ENCODE measurements at places on chromosomes 12 and 14.

- DNase-seq, result peak; percentile 88
Measured at GRCh38 chr12:6288235-6288634, 22.2 kb upstream of the PLEKHG6 start.

GRCh38 chr12:5965950-5966383 is 20.9 kb upstream of the ANO2 start:
- peak; percentile 34 for DNase-seq

DNA sequence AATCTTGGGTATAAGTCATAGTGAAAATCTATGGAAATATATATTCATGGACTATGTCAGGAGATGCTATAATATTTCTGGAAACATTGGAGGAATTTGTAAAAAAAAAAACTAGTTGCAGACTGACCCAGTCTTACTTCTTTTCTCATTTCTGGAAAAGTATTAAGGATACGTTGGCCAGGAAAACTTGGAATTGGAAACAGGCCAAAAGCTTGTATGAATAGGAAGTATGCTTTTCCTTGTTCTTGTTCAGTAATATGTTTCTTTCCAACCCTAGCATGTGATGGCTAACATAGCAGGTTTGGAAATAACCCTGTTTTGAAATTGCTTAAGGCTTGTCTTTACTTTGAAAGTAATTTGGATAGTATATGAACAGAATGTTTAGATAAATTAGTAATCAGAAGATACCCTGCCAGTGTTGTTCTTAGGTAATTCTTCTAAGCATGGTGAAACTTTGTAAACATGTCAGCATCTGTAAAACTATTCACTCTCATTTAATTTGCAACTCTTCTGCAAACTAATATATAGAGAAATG is 316.2 kb downstream of the NPAS3 start:
- no peak for DNase-seq

DNA sequence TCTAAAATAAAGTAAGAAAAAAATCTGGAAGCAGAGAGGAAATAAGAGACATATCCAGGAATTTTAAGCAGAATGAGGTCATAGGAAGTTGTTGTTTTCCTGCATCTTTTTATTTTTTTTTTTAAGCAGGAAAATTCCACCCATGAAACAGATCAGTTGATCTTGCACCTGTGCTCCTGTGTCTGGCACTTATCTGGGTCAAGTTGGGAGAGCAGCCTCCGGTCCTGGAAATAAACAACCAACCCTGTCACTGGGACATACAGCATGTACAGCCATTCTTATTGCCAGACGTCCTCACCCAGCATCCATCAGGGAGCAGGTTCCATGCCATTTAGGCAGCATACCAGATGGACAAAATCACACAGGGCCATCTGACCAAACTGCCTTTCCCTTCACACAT is 266.0 kb upstream of the BTG1 start:
- no peak for DNase-seq

DNA sequence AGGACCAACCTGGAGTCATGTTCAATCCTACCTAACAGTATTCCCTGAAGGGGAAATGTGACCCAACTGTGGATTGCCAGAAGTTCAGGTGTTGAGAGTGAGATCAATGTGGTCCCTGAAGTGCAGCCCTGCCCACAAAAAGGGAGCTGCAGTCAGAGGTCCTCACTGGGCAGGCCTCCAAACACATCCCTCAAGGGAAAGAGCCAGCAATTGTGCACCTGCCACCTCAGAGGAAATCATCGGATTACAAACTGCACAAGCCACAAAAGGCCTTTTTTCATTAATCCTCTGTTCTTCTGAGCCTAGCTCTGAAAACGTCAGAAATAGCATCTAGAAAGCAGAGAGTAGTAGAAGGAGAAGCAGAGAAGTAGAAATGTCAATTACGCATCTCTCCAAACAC is 10.8 kb upstream of the MDM1 start:
- no peak for DNase-seq

DNA sequence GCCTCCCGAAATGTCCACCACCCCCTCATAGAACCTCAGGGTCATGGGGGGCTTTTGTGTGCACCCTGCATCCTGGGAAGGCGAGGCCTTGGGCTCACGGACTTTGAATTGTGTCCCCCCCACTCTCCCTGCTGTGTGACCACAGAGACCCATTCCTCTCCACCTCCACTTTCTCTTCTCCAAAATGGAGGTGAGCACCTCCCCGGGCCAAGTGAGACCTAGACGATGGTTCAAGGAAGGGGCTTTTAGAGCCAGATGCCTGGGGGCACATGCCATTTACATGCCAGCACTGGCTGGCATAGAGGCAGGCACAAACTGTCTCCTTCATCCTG is 33.5 kb downstream of the CYP46A1 start:
- DNase-seq, result no peak
